ENCODE measurements at places on chromosomes 6 and 20.

- DNase-seq = no peak
Observed at GRCh38 chr20:53917145-53918019, 153.0 kb downstream of the BCAS1 start.

DNA sequence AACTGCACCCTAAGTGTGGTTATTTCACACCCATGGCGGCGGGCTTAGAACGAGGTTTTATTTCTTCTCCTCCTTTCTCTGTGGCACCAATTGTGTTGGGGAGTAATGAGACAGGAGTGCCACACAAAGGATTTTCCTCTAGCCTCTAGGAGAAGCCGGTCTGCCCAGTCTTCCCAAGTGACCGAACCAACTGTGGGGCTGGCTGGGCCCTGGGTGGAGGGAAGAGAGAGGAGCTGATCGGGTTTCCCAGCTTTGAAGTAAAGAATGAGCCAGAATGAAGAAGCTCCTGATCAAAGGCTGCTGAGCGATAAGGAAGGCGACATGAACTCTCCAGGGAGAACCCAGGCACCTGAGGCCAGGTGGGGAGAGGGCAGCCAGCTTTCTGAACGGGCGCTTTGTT lies 616.0 kb upstream of the BTBD3 start:
- DNase-seq = no peak

DNA sequence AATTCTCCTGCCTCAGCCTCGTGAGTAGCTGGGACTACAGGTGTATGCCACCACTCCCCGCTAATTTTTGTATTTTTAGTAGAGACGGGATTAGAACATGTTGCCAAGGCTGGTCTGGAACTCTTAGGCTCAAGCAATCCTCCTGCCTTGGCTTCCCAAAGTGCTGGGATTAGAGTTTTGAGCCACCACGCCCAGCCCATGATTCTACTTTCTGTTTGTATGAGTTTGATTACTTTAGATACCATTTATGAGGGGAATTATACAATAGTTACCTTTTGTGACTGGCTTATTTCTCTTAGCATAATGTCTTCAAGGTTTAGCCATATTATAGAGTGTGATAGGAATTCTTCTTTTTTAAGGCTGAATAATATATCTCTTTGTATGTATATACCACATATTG lies 555.4 kb upstream of the FLRT3 start:
- DNase-seq = no peak

GRCh38 chr6:161439093-161439492 lies 165.2 kb upstream of the AGPAT4 start:
- no peak for DNase-seq

- DNase-seq = peak; percentile 74
Observed at GRCh38 chr6:30915591-30915946, 1.5 kb downstream of the VARS2 start.

DNA sequence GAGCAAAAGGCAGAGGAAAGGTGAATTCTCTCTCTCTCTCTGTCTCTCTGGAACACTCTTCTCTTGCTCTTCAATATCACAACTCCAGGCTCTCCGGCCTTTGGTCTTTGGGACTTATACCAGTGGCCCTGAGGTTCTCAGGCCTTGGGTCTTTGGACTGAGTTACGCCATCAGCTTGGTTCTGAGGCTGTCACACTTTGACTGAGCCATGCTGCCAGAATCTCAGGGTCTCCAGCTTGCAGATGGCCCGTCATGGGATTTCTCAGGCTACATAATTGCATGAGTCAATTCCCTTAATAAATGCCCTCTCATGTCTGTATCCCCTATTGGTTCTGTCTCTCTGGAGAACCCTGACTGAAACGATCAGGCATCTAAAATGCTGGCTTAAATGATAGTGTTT lies 12.9 kb downstream of the BTN2A1 start:
- no peak for DNase-seq

DNA sequence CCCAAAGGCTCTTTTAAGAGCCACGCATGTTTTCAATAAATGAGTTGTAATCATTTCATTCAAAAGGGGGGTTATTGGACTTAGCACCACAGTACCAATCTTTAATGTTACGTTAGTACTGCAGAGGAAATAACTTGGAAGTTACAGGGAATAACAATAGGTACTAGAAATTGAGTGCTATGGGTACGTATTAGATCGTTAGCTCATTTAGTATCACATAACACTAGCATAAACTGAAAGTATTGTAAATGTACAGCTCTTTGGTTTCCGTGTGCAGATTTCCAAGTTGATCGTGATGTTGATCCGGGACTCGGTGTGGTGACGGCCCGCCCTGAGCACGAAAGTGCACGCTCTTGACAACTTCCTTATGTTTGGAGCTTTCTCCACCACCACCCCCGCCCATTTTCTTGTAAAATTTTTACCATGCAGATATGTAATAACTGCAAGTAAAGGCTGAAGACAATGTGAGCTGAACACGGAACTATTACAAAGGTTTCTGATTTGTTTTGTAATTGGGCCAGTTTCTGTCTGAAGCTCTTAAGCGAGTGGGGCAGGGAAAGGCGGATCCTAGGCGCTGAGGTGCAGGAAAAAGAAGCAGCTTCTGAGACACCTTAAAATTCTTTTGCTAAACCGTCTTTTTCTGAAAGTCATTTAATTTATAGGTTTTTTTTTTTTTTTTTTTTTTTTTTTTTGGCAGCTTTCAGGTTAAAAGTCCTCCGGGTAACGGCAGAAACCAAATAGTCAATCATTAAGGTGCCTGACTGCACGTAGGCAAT lies 71.5 kb downstream of the HFE start:
- DNase-seq = peak; percentile 39

DNA sequence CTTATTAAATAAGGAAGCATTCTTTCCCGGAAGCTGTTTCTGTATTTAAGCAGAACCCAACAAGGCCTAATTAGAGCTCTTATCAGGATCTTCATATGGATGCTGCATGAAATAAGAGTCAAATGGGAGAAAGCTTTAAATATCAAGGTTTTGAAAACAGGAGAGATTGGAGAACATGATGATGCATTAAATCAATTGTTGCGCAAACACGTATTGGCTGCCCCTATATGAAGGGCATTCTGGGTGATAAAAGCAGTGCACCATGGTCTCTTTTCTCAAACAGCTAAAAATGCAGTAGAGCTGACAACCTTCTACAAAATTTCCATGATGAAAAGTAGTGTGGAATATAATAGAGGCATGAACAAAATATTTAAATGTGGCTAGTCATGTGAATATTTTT lies 98.9 kb downstream of the TBXT start:
- no peak for DNase-seq

- peak; percentile 90 for DNase-seq
Observed at GRCh38 chr6:12060780-12061609, 48.9 kb downstream of the HIVEP1 start.

DNA sequence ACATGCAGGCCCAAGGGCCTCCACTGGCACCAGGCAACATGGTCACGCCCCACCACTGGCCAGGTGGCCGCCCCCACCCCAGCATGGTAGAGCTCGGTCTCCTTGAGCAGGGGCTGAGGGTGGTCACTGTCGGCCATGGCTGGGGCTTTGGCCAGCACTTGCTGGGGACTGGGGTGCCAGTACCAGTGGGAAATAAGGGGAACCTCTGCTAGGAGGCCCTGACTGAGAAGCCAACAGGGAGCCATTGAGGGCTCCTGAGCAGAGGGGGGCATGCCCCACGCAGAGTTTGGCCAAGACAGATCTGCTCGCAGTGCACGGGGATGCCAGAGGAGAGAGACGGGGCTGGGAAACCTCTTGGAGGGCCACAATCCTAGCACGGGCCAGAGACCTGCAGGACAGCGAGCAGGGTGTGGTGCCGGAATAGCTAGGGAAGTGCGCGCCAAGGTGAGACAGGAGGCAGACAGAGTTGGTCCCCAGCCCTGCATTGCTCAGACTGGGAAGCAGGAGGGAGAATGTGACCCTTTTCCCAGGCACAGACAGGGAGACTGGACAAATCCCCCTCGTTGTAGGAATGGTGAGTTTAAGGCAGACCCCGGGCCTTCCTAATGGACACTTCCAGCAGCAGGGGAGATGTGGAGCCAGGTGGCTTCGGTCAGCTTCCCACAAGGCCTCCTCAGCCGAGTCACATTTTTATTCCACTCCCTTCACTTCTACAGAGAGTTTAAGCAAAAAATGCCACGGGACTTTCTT lies 179.0 kb upstream of the CST7 start:
- DNase-seq = no peak

GRCh38 chr6:90229331-90230010 lies 67.2 kb downstream of the BACH2 start:
- DNase-seq = no peak

GRCh38 chr6:118161343-118161742 lies 254.3 kb downstream of the SLC35F1 start:
- DNase-seq = no peak

GRCh38 chr6:131309437-131309836 lies 174.2 kb downstream of the AKAP7 start:
- no peak for DNase-seq

DNA sequence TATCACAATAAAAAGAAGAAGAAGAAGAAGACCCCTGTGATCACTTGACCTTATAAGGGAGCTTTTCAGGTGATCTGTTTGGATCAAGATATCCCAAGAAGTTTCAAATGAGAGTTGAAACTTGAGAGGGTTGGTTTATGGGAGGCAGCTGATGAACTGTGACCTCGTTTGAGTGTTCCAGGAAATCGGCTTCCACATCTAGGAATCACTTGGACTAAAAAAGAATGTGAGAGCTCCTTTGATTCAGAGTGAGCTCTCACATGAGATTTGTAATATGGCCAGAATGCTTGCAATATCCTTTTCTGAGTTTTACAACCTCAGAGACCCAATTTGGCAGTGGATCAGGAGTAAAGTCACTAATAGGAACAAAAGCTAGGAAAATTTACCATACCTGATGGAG lies 228.1 kb downstream of the ATXN1 start:
- no peak for DNase-seq

GRCh38 chr6:27966044-27966443 lies 9.0 kb downstream of the OR2B6 start:
- DNase-seq = no peak

- DNase-seq = no peak
Observed at GRCh38 chr6:25196464-25196863, 82.7 kb upstream of the CARMIL1 start.

DNA sequence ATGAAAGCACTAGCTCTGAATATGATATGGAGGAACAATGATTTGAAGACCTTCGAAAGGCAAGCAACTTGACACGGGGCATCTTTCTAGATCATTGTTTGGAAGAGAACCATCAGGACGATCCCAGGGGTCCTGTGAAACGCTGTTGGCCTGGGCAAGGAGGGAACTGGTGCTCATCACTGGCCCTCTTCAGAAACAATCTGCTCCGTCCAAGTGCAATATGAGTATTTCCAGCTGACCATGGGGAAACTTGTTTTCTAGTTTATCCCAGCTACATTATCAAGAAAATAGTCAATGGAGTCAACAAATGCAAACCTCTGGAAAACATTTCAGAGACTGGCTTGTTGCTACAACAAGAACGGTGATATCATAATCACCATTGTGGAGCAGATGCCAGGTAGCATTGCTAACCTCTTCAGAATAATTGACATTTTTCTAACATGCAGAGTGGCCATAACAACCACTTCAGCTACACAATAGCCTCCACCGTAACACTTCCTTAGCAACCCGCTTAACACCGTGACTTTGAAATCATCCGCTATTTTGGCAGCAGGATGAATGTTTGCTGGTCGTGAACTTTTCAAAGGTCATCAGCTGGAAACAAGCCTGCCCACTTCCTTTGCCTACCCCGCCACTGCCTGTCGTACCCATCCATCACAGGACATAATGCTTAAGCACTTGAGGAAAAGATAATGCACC lies 112.0 kb upstream of the PDE10A start:
- no peak for DNase-seq

DNA sequence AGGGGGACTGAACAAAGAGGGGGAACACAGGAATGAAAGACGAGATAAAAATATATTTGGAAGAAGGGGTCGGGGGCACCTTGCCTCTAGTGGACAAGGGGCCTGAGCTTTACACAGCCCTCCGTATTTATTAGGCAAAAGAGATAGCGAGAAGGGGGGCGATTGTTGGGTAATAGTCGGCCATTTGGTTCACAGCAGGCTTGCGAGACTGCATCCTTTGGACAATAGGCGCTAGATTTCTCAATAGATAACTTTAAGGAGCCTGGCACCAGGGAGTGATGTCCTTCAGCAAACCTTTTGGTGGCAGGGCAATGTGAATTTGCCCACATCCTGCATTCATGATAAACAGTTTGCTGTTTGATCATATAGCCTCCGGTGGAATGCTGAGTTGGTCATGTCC lies 3.0 kb upstream of the NANP start:
- DNase-seq = no peak

GRCh38 chr20:38900606-38901005 lies 25.6 kb upstream of the FAM83D start:
- no peak for DNase-seq

DNA sequence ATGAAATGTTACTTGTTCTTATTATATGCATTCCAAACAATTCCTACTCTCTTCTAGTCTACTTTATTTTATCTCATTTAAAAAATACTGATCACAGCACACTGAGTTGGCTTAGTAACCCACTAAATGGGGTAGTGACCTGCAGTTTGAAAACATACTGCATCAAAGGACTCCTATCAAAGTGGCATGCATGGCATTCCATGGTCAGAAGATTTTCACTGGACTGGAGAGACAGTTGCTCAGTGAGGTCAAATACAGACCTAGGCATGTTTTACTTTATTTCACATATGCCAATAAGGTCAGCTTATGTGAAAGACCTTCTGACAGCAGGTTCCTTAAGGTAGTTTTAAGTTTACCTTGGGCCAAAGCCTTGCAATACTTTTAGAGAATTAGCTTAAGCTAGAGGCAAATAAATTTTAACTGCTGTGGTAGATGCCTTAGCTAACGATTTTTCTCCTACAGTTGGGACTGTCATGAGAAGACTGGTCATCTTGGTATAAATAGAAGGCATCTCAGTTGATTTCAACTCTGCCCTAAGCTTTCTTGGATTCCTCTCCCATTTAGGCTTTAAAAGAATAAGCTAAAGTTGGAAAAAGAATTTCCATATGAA lies 35.1 kb downstream of the TPD52L1 start:
- no peak for DNase-seq

- no peak for DNase-seq
Observed at GRCh38 chr6:60867548-60867947, 1418.5 kb downstream of the KHDRBS2 start.

- no peak for DNase-seq
Observed at GRCh38 chr20:40232756-40233155, 456.3 kb downstream of the MAFB start.

- DNase-seq = no peak
Observed at GRCh38 chr20:34842143-34842542, 16.7 kb upstream of the NCOA6 start.

- no peak for DNase-seq
Observed at GRCh38 chr6:149642829-149643580, 5.5 kb downstream of the KATNA1 start.

DNA sequence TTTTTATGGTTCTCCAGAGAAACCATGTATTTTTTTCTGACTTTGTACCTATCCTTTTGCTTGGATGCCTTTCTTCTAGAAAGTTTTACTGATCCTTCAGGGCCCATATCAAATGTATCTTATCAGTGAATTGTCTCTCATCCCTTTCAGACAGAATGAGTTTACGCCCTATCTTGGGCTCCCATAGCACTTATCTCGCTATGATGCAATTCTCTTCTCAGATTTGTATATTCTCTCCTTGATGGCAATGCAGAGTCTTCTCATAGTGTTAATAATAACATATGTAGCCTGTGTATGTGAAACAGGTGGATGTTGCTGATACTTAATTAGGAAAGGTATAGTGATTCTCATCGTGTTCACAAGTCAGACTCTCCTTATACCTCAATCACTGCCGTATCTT lies 336.2 kb downstream of the UTRN start:
- no peak for DNase-seq

Data from cerebellum (tissue), 4 donors.